ENCODE measurements at places on chromosomes 12 and 14. TPM values are rescaled to one million over a fixed set of nuclear protein-coding genes. Genes with fewer than 3 reads are reported as not detected.

Gene OTX2
- not detected for polyA plus RNA-seq

DNA sequence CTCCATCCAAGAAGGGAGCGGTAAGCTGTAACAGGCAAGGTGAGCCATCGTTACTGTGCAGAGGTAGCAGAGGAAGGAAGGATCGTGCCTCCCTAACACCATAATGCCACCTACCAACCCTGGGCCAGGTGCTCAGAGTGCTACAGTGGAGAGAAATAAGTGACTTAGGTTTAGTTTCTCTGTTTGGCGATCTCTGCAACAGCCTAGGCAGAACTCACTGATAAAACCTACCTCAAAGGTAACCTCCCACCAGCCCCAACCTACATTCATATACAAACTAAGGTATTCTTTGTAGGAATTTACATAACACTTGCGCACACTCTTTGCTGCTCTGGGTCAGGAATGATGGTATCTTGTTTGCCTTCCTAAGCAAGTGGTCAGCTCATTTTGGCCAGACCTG is 93.4 kb upstream of the TMEM132D start:
- no peak for DNase-seq
- H3K27ac ChIP-seq, result no peak overlapping the region
- no peaks in the 10 kb centered on the region for H3K4me1 ChIP-seq

GRCh38 chr14:61537563-61538463 is 157.5 kb upstream of the HIF1A start:
- no peaks in the 10 kb centered on the region for H3K27me3 ChIP-seq
- H3K36me3 ChIP-seq, result peaks cover 9% of the 10 kb centered on the region

DNA sequence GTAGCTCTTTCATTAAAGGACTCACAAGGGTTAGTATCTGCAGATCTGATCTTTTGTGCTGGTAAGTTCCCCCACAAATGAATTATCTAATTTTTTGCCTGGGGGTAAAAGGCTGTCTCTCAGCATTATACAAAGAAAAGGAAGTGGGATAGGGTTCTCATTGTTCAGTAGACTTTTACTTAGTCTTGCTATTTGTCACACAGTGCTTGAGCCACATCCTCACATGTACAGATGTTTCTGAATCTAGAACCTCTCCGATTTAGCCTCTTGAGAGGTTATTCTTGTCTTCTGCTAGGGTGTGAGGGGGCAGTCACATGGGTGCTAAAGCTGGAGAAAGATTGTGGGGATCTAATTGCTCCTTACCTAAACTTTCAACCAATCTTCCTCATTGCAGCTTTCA is 93.0 kb downstream of the SLC41A2 start:
- H3K27ac ChIP-seq, result no peak overlapping the region
- H3K27me3 ChIP-seq, result no peaks in the 10 kb centered on the region
- H3K36me3 ChIP-seq, result no peaks in the 10 kb centered on the region
- no peak overlapping the region for H3K4me3 ChIP-seq
- no peak for DNase-seq
- H3K4me1 ChIP-seq, result no peaks in the 10 kb centered on the region

Gene DPF3
- polyA plus RNA-seq, result 1.5 TPM

DNA sequence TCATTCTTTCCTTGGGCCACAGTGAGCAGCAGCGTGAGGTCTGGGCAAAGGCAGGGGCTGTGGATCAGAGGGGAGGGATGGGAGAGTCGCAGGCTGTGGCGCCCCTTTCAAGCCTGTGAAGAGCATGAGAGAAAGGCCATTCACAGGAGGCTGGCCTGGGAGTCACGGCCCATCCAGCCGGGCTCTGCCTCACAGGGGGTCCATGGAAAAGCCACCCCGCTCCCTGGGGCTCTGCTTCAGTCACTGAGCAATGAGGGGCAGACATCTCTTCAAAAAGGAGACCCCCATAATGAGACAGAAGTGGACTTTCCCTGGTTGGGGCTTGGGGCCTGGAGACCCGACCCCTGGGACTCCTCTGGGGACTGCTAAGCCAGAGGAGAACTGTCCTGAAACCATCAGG is 117.0 kb upstream of the GSC start:
- no peaks in the 10 kb centered on the region for H3K27me3 ChIP-seq
- H3K4me3 ChIP-seq, result no peak overlapping the region
- no peak for DNase-seq
- H3K27ac ChIP-seq, result no peak overlapping the region

- no peak overlapping the region for H3K27ac ChIP-seq
- H3K36me3 ChIP-seq, result no peaks in the 10 kb centered on the region
- peaks cover 33% of the 10 kb centered on the region for H3K4me1 ChIP-seq
- H3K4me3 ChIP-seq, result no peak overlapping the region
These were observed 5.5 kb downstream of the RNASE1 start for GRCh38 chr14:20797164-20797563.

DNA sequence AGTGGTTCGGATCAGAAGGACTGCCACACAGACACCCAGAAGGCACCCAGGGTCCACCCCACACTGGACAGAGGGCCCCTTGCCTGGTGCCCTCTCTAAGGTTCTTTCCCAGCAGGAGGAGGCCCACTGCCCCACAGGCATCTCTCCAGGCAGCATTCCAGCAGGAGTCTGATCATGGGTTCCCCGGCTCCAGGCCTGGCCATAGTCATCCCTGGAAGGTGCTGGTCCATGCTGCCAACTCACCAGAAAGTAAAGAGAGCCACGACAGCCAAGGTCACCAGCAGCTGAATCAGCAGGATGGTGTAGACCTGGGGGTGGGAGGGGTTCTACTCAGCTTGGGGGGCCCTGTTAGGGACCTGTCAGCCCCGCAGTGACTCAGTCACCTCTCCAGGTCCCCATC is 6.4 kb downstream of the FAIM2 start:
- H3K27ac ChIP-seq, result no peak overlapping the region
- no peaks in the 10 kb centered on the region for H3K36me3 ChIP-seq
- peaks cover 6% of the 10 kb centered on the region for H3K4me1 ChIP-seq
- H3K4me3 ChIP-seq, result no peak overlapping the region
- DNase-seq, result no peak

Gene RNASE7
- polyA plus RNA-seq, result not detected

Gene KLRC1
- not detected for polyA plus RNA-seq

- H3K4me1 ChIP-seq, result no peaks in the 10 kb centered on the region
- no peak overlapping the region for H3K4me3 ChIP-seq
- no peaks in the 10 kb centered on the region for H3K36me3 ChIP-seq
- no peak overlapping the region for H3K27ac ChIP-seq
These were observed 253.1 kb downstream of the PDZRN4 start for GRCh38 chr12:41441180-41441579.

DNA sequence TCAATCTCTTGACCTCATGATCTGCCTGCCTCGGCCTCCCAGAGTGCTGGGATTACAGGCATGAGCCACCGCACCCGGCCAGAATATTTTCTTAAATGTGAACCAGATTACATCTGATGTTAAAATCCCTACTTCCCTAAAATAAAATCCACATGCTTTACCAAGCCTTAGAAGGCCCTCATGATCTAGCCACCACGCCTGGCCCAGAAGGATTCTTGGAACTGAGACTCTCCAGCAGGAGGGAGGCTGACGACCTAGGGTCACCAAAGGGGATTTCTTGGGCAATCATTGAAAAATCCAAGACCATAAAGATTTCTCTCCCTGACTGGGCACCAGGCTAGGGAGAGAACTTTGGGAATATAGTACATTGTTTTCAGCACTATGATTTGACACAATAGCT is 25.2 kb upstream of the RASSF3 start:
- no peak overlapping the region for H3K4me3 ChIP-seq
- no peak overlapping the region for H3K27ac ChIP-seq
- DNase-seq, result no peak
- peaks cover 2% of the 10 kb centered on the region for H3K27me3 ChIP-seq

GRCh38 chr12:113022563-113023297 is 33.8 kb upstream of the DTX1 start:
- peaks cover 21% of the 10 kb centered on the region for H3K4me1 ChIP-seq
- no peaks in the 10 kb centered on the region for H3K27me3 ChIP-seq
- no peak overlapping the region for H3K27ac ChIP-seq
- DNase-seq, result no peak

DNA sequence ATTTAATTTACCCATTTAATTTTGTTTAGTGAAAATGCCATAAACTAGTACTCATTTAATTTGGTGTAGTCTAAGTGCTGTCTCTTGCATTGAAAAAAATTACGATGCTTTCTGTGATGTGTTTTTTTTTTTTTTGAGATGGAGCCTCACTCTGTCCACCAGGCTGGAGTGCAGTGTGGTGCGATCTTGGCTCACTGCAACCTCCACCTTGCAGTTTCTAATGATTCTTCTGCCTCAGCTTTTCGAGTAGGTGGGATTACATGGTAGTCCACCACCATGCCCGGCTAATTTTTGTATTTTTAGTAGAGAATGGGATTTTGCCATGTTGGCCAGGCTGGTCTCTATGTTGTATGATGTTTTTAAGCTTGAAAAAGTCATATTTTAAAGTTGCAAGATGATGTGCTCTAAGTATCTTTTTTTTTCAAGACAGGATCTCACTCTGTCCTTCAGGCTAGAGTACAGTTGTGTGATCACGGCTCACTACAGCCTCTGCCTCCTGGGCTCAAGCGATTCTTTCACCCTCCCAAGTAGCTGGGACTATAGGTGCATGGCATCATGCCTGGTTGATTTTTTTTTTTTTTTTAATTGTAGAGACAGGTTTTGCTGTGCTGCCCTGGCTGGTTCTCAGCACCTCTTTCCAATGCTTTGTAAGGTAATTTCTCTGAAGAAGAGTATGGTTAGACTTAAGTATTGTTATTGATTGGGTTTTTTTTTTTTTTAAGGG is 8.6 kb downstream of the LRRC10 start:
- no peak for DNase-seq
- H3K27ac ChIP-seq, result no peak overlapping the region
- H3K27me3 ChIP-seq, result no peaks in the 10 kb centered on the region
- H3K4me1 ChIP-seq, result no peaks in the 10 kb centered on the region

DNA sequence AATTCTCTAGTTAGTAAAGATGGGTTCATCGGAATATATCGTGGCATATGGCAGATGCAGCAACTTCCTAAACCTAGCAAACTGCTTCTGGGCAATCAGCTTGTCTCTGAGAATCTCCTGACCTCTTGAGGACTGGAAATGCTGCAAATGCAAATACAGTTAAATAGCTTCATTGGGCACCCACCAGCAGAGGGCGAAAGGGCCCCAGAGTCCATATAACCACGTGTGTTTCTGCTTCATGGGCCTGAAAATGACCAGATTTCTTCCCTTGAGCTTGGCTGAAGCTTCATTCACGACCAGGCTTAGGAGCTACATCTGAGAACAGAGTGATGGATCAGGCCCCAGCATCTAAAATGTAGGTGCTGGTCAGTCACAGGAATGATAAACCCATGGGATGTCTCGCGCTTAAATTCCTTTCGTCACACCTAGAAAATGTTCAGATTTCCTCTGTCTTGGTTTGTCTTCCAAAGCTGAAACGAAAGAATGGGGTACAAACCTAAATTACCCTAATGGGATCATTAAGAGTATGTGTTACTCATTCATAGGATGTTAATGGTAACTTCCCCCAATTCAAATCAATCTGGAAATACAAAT is 1482.5 kb upstream of the TMEM132C start:
- no peak overlapping the region for H3K4me3 ChIP-seq
- H3K4me1 ChIP-seq, result no peaks in the 10 kb centered on the region
- no peak for DNase-seq
- no peaks in the 10 kb centered on the region for H3K36me3 ChIP-seq
- H3K27me3 ChIP-seq, result no peaks in the 10 kb centered on the region

- no peaks in the 10 kb centered on the region for H3K4me1 ChIP-seq
- DNase-seq, result no peak
- H3K27me3 ChIP-seq, result no peaks in the 10 kb centered on the region
- no peak overlapping the region for H3K27ac ChIP-seq
- no peak overlapping the region for H3K4me3 ChIP-seq
These were observed 485.0 kb downstream of the SNAPC1 start for GRCh38 chr14:62247266-62247665.

DNA sequence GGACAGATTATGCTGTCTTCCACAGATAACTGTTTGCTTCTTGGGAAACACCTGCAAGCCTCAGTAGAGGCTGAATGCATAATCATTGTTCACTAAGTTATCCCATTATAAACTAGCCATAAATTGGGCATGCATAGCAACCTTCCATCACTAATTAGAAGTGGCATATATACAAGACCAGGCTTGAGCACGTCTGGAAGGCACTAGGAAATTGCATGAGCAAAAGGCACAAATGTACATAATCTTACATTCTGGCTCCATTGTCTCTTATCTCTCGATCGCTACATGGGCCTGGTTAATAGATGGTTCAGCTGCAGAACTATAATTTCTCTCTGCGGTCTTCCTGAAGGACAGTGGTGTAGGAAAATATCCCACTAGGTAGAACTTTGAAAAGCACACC is 679.2 kb downstream of the RPL10L start:
- no peaks in the 10 kb centered on the region for H3K27me3 ChIP-seq
- H3K36me3 ChIP-seq, result no peaks in the 10 kb centered on the region
- H3K27ac ChIP-seq, result no peak overlapping the region
- no peak overlapping the region for H3K4me3 ChIP-seq
- H3K4me1 ChIP-seq, result no peaks in the 10 kb centered on the region

- H3K4me1 ChIP-seq, result no peaks in the 10 kb centered on the region
- H3K36me3 ChIP-seq, result no peaks in the 10 kb centered on the region
- H3K27me3 ChIP-seq, result no peaks in the 10 kb centered on the region
- no peak for DNase-seq
These were observed 1045.2 kb downstream of the FLRT2 start for GRCh38 chr14:86575141-86575540.

DNA sequence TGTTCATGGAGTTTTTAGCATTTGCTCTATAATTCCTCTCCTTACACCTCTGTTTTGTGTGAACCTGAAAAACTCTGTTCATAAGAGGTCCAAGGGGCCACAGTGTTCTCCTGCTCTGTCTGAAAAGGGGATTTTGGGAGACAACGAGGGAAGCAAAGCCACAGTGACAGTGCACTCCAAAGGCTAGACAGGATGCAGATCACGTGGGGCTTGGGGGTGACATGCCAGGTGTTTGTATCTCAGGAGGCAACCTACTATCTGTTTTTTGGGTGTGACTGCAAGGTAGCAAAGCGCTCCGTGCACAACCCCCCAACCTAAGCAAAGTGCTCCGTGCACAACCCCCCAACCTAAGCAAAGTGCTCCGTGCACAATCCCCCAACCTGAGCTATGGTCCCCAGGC is 5.1 kb upstream of the CHD4 start:
- H3K36me3 ChIP-seq, result no peaks in the 10 kb centered on the region
- no peaks in the 10 kb centered on the region for H3K27me3 ChIP-seq
- no peak overlapping the region for H3K4me3 ChIP-seq
- DNase-seq, result no peak
- H3K4me1 ChIP-seq, result peaks cover 16% of the 10 kb centered on the region
- H3K27ac ChIP-seq, result no peak overlapping the region

DNA sequence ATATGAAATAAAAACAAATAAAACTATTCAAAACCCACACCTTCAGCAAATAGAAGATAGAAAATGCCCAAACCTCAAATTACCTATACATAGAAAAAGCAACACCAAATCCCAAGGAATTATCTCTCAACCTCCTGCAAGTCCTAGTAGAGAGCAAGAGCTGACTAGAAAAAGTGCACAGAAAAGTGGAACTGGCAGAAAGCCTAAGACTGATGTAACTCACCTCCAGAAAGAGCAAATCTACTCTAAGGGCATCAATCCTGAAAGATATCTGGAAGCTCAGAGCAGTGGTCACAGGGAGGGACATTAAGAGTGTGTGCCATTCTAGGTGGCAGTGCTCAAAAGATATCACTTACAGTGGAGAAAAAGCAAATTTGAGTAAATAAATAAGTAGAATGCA is 62.1 kb upstream of the PLEKHG7 start:
- no peak overlapping the region for H3K4me3 ChIP-seq
- no peak overlapping the region for H3K27ac ChIP-seq
- DNase-seq, result no peak
- no peaks in the 10 kb centered on the region for H3K4me1 ChIP-seq
- H3K27me3 ChIP-seq, result no peaks in the 10 kb centered on the region
- no peaks in the 10 kb centered on the region for H3K36me3 ChIP-seq

Gene C14orf132
- 3.2 TPM for polyA plus RNA-seq

- H3K4me1 ChIP-seq, result no peaks in the 10 kb centered on the region
- H3K27ac ChIP-seq, result no peak overlapping the region
- no peak overlapping the region for H3K4me3 ChIP-seq
- no peak for DNase-seq
These were observed 513.0 kb upstream of the SEL1L start for GRCh38 chr14:82046512-82047226.
